Breast epithelium (tissue), 4 donors: ENCODE measurements at places on chromosomes 12 and 14. TPM values are rescaled to one million over a fixed set of nuclear protein-coding genes. Genes with fewer than 3 reads are reported as not detected.

The MSRB3 gene
- 51.8 TPM for total RNA-seq

The SLC38A2 gene
- 399 TPM for total RNA-seq

GRCh38 chr14:53979113-53979681 lies 22.6 kb upstream of the BMP4 start:
- no peaks in the 10 kb centered on the region for H3K27me3 ChIP-seq
- H3K4me3 ChIP-seq, result no peak overlapping the region
- no peaks in the 10 kb centered on the region for H3K36me3 ChIP-seq

- H3K27me3 ChIP-seq, result no peaks in the 10 kb centered on the region
- H3K4me3 ChIP-seq, result no peak overlapping the region
- H3K36me3 ChIP-seq, result no peaks in the 10 kb centered on the region
- no peak for DNase-seq
These were observed 17.2 kb downstream of the NOXRED1 start for GRCh38 chr14:77406086-77406485.

DNA sequence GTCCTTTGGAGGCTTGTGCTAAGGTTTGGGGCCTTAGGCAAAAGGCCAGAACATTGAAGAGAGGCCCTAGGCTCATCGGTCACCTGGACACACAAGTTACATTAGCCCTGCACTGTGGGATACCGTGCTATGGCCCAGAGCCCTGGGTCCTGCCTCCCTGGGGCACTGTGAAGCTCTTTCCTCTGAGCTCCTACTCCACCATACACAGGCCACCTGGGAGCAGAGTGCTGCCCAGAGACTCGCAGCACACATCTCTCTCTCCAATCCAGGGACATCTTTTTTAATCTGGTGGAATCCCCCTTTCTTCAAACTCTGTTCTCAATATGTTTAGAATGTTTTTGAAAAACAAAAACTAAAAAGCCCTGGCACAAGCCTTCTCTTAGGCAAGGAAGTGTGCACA lies 314.2 kb upstream of the RGS6 start:
- no peaks in the 10 kb centered on the region for H3K27me3 ChIP-seq
- H3K36me3 ChIP-seq, result no peaks in the 10 kb centered on the region
- no peak for DNase-seq
- H3K27ac ChIP-seq, result no peak overlapping the region
- no peak overlapping the region for H3K4me3 ChIP-seq
- no peaks in the 10 kb centered on the region for H3K4me1 ChIP-seq
